ENCODE measurements at places on chromosomes 4 and X. TPM values are rescaled to one million over a fixed set of nuclear protein-coding genes. Genes with fewer than 3 reads are reported as not detected.

Gene SATL1
- polyA plus RNA-seq: 0.05 TPM

Gene TBC1D19
- 3.3 TPM for polyA plus RNA-seq

Gene KLF8
- 2.1 TPM for polyA plus RNA-seq

Gene SGMS2
- 1.6 TPM for polyA plus RNA-seq

Gene OFD1
- polyA plus RNA-seq: 91.0 TPM

Gene MTHFD2L
- polyA plus RNA-seq: 11.4 TPM

Gene CFAP47
- 0.07 TPM for polyA plus RNA-seq

Gene NUDT10
- 0.77 TPM for polyA plus RNA-seq

- H3K36me3 ChIP-seq: peaks cover 9% of the 10 kb centered on the region
- no peak overlapping the region for H3K4me3 ChIP-seq
- DNase-seq: no peak
- no peaks in the 10 kb centered on the region for H3K4me1 ChIP-seq
Measured at GRCh38 chr4:88078579-88078978, 71.1 kb downstream of the PKD2 start.

GRCh38 chr4:53923921-53924320 lies 140.5 kb downstream of the CHIC2 start:
- H3K36me3 ChIP-seq: no peaks in the 10 kb centered on the region
- H3K27me3 ChIP-seq: no peaks in the 10 kb centered on the region
- H3K4me3 ChIP-seq: no peak overlapping the region
- no peak overlapping the region for H3K27ac ChIP-seq
- DNase-seq: no peak
- H3K4me1 ChIP-seq: no peaks in the 10 kb centered on the region

GRCh38 chrX:68874076-68874475 lies 45.3 kb downstream of the EFNB1 start:
- H3K36me3 ChIP-seq: no peaks in the 10 kb centered on the region
- DNase-seq: no peak
- H3K4me1 ChIP-seq: no peaks in the 10 kb centered on the region
- no peaks in the 10 kb centered on the region for H3K27me3 ChIP-seq
- no peak overlapping the region for H3K4me3 ChIP-seq

- DNase-seq: no peak
- peaks cover 11% of the 10 kb centered on the region for H3K36me3 ChIP-seq
- H3K27me3 ChIP-seq: no peaks in the 10 kb centered on the region
- no peak overlapping the region for H3K27ac ChIP-seq
- H3K4me1 ChIP-seq: no peaks in the 10 kb centered on the region
Measured at GRCh38 chr4:1991087-1991486, 17.7 kb downstream of the NELFA start.

- H3K36me3 ChIP-seq: no peaks in the 10 kb centered on the region
- no peaks in the 10 kb centered on the region for H3K4me1 ChIP-seq
Measured at GRCh38 chrX:8139716-8140115, 31.4 kb downstream of the VCX2 start.

DNA sequence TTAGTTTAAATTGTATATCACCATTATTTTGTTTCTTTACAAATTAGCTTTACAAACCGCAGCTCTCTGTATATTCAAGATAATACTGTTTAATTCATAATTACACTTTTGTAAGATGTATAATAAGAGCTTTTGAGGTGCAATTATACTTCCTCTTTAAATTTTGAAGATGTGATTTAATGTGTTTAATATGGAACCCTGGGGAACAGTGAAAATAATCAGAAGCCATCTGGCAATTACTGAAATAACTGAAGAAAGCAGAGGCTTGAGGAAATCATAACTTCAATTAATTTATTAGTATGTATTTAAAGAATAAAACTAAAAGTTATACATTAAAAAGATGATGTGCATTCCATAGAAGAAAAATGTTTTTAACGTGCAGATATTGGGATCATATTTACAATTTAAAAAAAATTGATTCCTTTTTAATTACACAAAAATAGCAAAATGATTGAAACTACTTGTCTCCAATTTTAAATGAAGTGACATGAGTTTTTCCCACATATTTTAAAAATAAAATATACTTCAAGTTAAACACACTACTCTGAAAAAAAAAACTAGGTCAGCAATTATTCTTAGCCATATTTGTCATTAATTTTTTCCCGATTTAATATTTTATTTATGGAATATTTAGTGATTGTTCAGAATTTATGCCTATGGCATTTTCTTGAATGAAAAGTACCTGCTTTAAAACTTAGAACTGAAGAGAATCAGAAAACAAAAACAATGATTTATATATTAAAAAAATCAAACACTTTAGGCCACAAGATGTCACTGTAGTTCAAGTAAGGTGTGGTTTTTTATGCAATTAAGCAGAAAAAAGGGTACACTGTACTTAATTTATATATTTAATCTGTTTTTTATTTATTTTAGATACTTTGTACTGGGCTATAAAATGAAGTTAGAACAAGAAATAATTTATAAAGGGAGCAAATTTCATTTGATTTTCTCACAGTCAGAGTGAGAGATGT lies 942.7 kb upstream of the NDST4 start:
- DNase-seq: no peak
- H3K27ac ChIP-seq: no peak overlapping the region
- no peaks in the 10 kb centered on the region for H3K4me1 ChIP-seq
- no peaks in the 10 kb centered on the region for H3K36me3 ChIP-seq
- H3K27me3 ChIP-seq: no peaks in the 10 kb centered on the region

GRCh38 chrX:118212817-118213183 lies 96.2 kb upstream of the KLHL13 start:
- no peak overlapping the region for H3K4me3 ChIP-seq
- no peak for DNase-seq
- no peak overlapping the region for H3K27ac ChIP-seq
- no peaks in the 10 kb centered on the region for H3K36me3 ChIP-seq
- H3K27me3 ChIP-seq: no peaks in the 10 kb centered on the region

GRCh38 chr4:189815404-189816192 lies 125.1 kb upstream of the FRG1 start:
- no peak overlapping the region for H3K27ac ChIP-seq
- DNase-seq: no peak
- no peaks in the 10 kb centered on the region for H3K4me1 ChIP-seq
- H3K27me3 ChIP-seq: no peaks in the 10 kb centered on the region
- no peak overlapping the region for H3K4me3 ChIP-seq

GRCh38 chrX:120335289-120335688 lies 24.0 kb upstream of the TMEM255A start:
- no peak overlapping the region for H3K27ac ChIP-seq
- H3K36me3 ChIP-seq: no peaks in the 10 kb centered on the region
- DNase-seq: no peak
- H3K4me1 ChIP-seq: no peaks in the 10 kb centered on the region
- no peak overlapping the region for H3K4me3 ChIP-seq

GRCh38 chrX:67543818-67544217 lies at the start of gene AR:
Gene AR, plus strand, starts transcription at chrX:67544021. Its CDS starts 1,126 bp downstream, at chrX:67545147.
- H3K4me1 ChIP-seq: no peaks in the 10 kb centered on the region
- peak within 1 kb of the TSS; percentile 37 for H3K4me3 ChIP-seq
- peaks cover 5% of the 10 kb centered on the region for H3K27me3 ChIP-seq
- DNase-seq: peak; percentile 38
- no peaks in the 10 kb centered on the region for H3K36me3 ChIP-seq

DNA sequence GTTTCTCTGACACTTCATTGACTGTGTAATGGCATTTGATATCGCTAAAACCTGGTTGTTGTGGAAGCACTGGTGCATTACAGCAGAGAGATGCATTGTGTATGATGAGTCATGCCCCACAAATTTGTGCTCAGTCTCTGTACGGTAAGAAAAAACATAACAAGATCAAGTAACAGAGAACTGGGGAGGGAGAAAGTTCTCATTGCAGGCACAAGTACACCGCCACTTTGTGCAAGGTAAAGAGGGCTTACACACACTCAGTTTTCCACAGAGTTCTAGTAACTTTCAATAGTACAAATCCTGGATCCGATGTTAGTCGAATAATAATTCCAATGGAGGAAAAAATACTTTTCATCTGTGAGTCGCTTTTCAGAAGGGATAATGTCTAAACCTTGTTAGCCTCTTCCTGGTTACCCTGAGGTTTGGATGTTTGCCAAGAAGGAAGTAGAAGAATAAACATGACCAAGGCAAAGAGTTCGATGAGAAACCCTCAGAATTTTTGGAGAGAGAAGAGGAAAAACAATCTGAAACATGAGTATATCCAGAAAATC lies 512.5 kb upstream of the SLIT2 start:
- DNase-seq: no peak
- H3K4me3 ChIP-seq: no peak overlapping the region
- no peak overlapping the region for H3K27ac ChIP-seq
- H3K36me3 ChIP-seq: no peaks in the 10 kb centered on the region
- H3K4me1 ChIP-seq: no peaks in the 10 kb centered on the region
- no peaks in the 10 kb centered on the region for H3K27me3 ChIP-seq

- H3K27ac ChIP-seq: no peak overlapping the region
- no peaks in the 10 kb centered on the region for H3K4me1 ChIP-seq
- no peak overlapping the region for H3K4me3 ChIP-seq
- H3K36me3 ChIP-seq: no peaks in the 10 kb centered on the region
- no peak for DNase-seq
Measured at GRCh38 chr4:188435381-188435780, 296.1 kb downstream of the TRIML1 start.

DNA sequence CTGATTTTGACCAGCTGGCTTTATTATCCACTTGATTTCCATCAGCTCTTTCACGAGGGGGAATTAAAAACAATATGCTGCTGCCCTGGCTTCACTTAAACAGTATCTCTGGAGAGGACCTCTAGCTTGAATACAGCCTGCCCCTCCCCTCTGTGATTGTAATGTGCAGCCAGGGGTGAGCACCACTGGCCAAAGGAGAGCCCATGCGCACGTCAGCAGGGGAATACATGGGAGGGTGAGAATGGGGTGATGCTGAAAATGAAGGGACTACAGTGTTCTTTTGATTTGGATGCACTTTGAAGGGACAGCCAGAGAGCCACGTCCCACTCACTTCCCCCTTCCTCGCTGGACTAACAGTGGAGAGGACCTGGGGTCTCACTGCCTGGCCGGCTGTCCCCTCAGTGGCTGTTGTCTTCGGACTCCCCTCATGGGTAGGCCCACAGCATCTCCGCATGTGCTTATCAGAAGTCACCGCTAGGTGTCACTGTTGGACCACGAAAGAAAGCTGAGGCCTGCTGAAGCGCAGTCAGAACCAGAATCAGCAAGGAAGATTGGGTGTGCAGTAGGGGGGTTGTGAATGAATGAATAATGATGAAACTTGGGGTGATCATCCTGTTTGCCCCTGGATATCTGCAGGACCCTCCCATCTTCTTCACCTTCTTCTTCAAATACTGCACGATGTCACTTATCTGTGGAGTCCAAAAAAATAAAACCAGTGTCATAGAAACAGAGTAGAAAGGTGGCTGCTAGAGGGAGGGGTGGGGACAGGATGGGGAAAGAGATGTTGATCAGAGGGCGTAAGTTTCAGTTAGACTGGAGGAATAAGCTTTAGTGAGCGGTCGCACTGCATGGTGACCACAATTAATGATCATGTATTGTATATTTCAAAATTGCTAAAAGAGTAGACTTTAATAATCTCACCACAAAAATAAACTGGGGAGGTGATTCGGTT lies 32.8 kb downstream of the CLCN4 start:
- peak overlapping the region; percentile 20 for H3K27ac ChIP-seq
- H3K27me3 ChIP-seq: no peaks in the 10 kb centered on the region
- H3K4me1 ChIP-seq: no peaks in the 10 kb centered on the region
- DNase-seq: peak; percentile 82
- no peak overlapping the region for H3K4me3 ChIP-seq

DNA sequence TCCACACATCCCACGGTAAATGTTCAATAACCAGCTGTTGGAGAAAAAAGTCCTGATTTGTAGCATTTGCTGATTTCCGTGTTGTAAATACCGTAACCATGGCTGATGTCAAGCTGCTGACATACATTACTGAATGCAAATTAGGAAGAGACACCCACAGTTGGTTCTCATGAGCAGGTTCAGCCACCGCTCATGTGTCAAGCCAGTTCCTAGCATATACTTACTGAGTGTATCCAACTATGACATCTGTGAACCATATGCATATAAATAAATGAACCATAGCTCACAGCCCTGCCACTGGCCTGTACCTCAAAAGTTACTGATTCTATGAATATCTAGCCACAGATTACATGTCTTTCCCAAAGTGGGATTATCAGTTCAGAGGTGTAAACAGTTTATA lies 29.5 kb downstream of the FHDC1 start:
- no peak for DNase-seq
- no peaks in the 10 kb centered on the region for H3K4me1 ChIP-seq
- H3K36me3 ChIP-seq: no peaks in the 10 kb centered on the region
- no peaks in the 10 kb centered on the region for H3K27me3 ChIP-seq
- no peak overlapping the region for H3K27ac ChIP-seq

DNA sequence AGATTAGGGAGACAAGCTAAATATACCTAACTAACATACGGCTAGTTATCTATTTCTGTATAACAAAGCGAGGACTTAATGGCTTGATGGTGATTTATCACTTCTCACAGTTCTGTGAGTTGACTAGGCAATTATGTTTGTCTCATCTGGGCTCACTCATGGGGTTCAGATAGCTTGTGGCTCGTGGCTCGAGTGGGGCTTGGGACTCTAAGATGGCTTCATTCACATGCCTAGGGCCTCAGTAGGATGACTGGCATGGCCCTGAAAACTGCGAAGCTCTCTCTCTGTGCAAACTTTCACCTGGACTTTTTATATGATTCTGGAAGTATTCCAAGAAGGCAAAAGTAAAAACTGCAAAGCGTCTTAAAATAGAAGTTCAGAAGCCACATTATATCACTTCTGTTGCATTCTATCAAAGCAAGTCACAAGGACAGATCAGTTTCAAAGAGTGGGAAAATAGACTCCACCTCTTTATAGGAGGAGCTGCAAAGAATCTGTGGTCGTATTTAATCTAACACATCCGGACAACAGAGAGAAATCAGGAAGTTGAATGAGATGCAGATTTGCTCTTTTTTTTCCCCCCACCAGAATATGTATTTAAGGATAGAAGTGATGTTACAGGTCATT lies 491.2 kb downstream of the INPP4B start:
- H3K36me3 ChIP-seq: no peaks in the 10 kb centered on the region
- H3K27me3 ChIP-seq: no peaks in the 10 kb centered on the region
- no peak overlapping the region for H3K27ac ChIP-seq
- DNase-seq: no peak

- no peak overlapping the region for H3K27ac ChIP-seq
- no peaks in the 10 kb centered on the region for H3K4me1 ChIP-seq
- DNase-seq: no peak
- H3K27me3 ChIP-seq: no peaks in the 10 kb centered on the region
Measured at GRCh38 chrX:148459343-148459742, 41.1 kb upstream of the AFF2 start.

GRCh38 chr4:98673288-98673644 lies 14.9 kb upstream of the TSPAN5 start:
- no peak for DNase-seq
- no peak overlapping the region for H3K27ac ChIP-seq
- peaks cover 3% of the 10 kb centered on the region for H3K27me3 ChIP-seq
- no peak overlapping the region for H3K4me3 ChIP-seq

All from pancreas (tissue), 10 donors.